ENCODE measurements at places on chromosomes 12 and 14.

DNA sequence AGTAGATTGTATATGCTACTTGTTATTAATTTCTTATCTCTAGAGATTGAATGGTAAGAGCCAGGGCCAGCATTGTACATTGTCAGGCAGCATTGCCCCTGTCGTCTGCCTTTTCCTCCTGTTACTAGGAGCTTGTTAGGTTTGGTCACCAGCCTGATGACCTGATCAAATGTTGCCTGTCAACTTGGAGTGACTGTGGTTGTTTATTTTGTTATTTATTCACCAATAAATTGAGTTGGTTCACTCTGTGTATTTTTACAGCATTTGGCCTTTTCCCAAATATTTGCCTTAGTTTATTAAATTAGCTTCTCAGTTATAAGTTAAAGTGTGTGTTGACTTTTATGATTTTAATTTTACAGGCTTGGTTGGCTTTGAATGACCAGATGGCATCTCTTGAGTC, 88.4 kb downstream of the PRKCH start:
- DNase-seq, result no peak

GRCh38 chr12:23655884-23656283, 293.6 kb downstream of the SOX5 start:
- DNase-seq, result no peak

DNA sequence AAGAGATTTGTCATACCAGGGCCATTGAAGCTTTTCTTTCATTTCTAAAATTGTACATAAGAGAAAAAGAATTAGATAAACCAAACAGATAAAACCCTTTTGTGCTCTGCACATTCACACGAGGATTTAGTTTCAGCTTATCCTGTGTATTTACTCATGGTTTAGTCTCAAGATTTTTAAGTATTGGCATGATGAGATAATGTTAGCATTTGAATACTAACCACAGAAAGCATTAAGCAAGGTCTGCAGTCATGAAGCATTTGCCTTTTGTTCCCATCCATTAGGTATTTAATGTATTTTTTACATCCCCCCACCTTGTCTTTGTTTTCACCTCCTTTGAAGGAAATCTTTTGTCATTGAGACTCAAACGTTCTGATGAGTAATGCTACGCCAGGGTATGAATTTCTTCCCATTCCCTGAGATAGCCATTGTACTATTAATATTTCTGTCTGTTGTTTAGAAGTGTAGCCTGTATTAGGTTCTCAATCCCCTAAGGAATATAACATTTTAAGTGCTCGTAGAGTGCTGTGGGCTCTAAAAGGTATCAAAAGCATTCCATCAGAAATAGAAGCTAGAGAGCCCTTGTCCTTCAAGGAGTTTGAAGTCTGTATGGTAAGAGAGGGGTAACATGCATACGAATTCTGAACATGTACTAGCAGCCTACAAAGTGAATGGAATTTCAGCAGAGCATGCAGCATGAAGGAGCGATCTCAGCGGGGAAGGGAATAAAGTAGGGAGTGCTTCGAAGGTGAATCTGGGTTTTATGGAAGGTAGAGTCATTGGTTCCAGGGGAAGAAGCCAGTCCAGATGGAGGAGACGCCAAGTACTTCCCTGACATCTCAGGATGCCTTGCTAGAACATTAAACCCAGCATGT, 22.3 kb downstream of the CRADD start:
- DNase-seq, result no peak

- no peak for DNase-seq
Measured at GRCh38 chr12:53733051-53733806, 6.0 kb upstream of the CALCOCO1 start.

DNA sequence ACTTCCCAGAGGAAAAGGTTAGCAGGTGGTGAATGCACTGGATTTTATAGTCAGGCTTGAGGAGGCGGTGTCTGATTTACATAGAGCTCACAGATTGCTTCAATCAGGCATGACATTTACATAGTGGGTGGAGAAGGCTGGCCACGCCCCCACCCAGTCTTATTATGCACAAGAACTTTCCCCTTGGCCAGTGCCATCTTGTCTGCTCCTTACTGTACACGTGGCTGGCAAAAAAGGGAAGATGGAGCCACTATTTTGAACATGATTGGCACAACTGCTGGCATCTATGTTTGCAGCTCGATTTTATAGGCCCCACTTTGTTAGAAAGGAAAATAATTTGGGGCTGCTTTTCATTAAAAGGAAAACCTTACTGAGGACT, 10.9 kb upstream of the LGMN start:
- peak; percentile 70 for DNase-seq

DNA sequence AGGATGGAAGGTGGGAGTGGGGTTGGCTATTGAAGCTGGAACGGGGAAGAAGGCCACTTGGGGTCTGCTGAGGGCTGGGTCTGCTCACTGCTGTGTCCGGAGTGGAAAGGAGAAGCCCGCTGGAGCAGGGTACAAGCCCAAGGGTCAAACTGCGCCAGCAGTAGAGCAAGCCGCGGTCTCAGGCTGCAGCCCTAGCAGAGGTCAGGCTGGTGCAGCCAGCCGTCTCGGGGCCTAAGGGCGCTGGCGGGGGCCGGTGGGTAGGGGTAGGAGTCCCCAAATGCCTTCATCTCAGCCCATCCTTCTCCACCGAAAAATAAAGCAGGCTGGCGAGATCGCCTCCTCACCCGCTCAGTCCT, 718 bp upstream of the JDP2 start:
- no peak for DNase-seq

DNA sequence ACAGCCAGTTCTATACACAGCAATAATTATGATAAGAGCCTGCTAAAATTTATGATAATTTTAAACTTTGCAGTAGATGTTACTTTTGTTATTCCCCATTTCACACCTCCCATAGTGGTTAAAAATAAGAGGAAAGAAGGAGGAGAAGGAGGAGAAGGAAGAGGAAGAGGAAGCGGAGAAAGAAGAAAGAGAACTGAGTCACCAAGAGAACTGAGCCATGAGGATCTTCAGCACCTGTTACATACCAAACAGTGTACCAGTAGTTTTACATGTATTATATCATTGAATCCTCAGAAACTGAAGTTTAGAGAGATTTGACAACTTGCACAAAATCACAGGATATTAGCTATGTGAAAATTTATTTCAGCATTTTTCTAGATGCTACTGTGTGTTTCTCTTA, 3.9 kb downstream of the CD163 start:
- DNase-seq, result no peak

DNA sequence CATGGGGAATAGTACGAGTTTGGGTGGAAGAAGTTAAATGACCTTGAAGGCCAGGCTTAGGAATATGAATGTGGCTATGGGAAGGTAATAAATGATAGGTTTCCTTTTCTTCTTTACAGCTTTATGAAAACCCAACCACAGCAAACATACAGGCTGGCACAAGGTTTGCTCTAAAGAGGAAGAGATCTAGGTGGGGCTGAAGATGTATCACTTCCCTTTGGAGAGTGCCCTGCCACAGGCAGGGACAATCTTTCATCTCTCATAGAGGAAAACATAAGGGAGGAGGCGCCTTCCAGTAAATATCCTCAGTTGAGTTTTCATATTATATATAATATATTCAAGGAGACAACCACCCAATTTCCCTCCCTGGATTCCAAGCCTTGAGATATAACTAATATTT, 72.9 kb upstream of the FRMD6 start:
- DNase-seq, result no peak

DNA sequence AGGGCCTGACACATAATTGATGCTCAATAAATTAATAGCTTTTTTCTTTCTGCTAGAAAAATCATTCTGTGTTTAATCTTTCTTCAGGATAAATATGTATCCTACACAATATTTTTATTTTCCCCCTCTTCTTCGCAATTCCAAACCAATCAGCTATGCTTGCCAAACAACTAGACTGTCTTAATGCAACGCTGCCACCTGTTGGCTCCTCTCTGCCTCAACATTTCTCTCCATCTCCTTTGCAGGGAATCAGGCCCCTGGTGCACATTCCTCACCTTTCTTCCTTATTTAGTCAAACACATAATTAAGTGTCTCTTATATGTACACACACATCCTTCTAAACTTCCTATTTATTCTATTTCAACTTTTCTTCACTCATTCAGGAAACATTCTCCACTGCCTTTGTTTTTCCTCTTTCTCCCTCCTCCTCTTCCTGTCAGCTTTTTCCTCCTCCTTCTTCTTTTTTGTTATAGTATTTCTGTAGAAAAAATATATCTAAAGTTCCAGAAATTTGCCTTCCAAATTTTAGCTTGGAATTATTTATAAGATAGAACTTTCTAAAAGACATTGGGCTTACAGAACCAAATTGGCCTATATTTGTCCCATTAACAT, 406.0 kb downstream of the PRKD1 start:
- DNase-seq, result peak; percentile 34

- DNase-seq, result no peak
Measured at GRCh38 chr12:52355176-52355575, 12.1 kb downstream of the KRT85 start.

- no peak for DNase-seq
Measured at GRCh38 chr12:20351406-20351805, 16.9 kb upstream of the PDE3A start.

DNA sequence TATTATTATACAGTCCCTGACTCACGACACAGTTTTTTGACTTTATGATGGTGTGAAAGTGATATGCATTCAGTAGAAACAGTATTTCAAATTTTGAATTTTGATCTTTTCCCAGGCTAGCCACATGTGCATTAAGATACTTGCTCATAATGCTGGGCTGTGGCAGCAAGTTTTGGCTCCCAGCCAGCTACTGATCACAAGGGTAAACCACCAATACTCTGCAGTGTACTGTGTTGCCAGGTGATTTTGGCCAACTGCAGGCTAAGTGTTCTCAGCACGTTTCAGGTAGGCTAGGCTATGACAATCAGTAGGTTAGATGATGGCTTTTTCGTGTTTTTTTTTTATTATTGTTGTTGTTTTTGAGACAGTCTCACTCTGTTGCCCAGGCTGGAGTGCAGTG, 69.4 kb upstream of the ACTN1 start:
- no peak for DNase-seq

GRCh38 chr12:124326871-124327270, 32.0 kb downstream of the RFLNA start:
- DNase-seq, result no peak

GRCh38 chr12:53078425-53079225, 565 bp downstream of the SPRYD3 start:
- DNase-seq, result no peak

- DNase-seq, result no peak
Measured at GRCh38 chr12:30964896-30965612, 38.5 kb downstream of the TSPAN11 start.

GRCh38 chr12:44285321-44285960, 449.6 kb downstream of the TMEM117 start:
- peak; percentile 55 for DNase-seq

- DNase-seq, result no peak
Measured at GRCh38 chr12:116480210-116480810, 78.9 kb upstream of the MAP1LC3B2 start.

GRCh38 chr14:91138511-91139359, 24.9 kb downstream of the DGLUCY start:
- DNase-seq, result peak; percentile 65

DNA sequence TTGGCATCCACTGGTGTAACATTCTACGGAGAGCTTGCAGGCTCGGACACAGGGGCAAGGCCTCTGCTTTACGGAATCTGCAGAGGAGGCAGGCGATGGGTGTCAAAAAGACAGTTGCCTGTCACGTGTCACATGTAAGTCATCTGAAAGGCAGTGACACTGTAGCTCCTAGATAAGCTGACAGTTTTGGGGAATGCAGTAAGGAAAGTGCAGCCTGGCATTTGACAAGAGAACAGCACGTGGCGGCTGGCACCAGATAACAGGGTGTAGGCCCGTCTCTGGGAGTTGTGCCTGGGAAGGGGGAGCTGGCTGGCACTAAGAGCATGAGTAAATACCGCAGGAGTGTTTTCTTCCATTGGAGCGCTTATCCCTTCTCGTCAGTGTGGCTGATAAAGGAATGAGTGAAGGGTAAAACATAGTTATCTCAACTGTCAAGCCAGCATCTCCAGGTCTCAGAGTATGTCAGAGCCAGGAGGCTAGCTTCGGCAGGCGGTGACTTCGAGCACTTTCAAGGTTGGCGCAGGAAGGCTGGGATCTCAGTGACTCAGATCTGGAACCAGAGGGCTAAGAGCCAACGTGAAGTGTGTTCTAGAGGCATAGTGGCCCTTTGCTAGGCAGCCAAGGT, 26.1 kb downstream of the ADCK1 start:
- DNase-seq, result no peak

DNA sequence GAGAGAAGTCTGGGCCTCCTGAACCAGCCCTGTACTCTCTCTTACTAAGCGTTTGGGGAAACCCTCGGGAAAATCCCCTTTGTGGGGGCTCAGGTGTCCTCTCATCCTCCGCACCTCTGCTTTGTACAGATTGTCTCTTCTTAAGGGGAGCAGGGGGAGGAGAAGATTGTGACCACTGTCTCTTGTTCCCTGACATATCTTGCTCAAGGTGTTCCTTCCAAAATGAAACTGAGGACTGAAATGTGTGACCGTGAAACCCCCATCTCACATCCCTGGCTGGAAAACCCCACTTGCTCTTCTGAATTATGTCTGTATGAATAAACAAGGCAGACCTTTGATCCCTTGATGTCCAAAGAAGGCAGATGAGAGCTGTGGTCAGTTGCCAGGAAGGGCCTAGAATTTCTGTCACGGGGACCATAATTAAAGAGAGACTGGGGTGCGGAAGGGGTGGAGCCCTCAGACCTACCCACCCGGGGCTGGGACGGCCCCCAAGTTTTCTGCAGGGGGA, 369.8 kb downstream of the AACS start:
- no peak for DNase-seq

DNA sequence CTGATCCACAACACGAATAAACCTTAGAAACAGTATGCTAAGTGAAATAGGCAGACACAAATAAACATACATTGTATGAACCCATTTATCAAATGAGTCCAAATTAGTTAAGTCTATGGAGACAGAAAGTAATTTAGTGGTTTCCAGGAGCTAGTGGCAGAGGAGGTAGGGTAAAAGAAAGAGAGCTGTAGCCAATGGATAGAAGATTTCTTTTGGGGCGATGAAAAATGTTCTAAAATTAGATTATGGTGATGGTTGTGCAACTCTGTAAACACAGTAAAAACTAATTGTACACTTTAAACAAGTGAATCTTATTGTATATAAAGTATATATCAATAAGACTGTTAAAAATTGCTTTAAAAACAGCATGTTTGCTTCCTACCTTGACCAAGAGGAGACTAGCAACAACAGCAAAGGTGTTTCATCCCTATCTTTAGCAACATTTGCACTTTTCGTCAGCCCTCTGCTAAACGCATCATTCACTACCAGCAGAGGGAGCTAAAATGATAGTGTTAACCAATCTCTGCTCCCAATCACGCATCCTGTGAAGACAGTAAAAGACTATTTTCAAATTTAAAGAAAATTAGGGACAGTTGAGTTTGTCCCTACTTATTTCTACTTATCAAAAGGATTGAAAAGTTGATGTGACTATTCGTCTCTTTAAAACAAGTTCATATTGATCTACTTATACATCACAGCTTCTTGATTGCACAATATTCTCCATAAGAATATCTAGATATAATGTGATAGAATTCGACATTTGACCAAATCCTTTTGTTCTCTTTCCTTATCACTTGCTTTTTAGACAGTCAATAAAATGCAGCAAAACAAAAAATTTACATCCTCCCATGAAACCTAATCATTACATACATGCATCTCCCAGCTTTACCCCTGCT, 24.0 kb upstream of the LGR5 start:
- no peak for DNase-seq

GRCh38 chr12:29223426-29223825, 74.3 kb downstream of the FAR2 start:
- no peak for DNase-seq

Measured in NCI-H446 (cell line).